ENCODE measurements at places on chromosomes 13 and 19.

- no peak for DNase-seq
These were observed 1170.0 kb upstream of the MIR17HG start for GRCh38 chr13:90177512-90177911.

DNA sequence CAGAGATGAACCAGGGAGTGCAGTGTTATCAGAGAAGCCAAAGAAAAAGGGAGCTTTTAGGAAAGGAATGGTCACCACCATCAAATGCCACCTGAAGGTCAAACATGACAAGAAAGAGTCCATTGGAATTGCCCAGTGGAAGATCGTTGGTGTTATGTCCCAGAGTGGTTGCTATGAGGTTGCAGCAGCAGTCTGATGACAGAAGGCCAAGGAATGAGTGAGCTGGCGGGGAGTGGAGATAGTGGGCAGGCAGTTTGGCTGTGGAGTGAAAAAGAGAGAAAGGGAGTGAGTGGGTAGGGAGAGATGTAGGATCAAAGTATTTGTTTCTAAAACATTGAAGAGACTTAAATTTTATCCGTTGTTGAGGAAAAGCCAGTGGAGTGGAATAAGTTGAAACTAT, 117.4 kb upstream of the WASF3 start:
- DNase-seq, result no peak

DNA sequence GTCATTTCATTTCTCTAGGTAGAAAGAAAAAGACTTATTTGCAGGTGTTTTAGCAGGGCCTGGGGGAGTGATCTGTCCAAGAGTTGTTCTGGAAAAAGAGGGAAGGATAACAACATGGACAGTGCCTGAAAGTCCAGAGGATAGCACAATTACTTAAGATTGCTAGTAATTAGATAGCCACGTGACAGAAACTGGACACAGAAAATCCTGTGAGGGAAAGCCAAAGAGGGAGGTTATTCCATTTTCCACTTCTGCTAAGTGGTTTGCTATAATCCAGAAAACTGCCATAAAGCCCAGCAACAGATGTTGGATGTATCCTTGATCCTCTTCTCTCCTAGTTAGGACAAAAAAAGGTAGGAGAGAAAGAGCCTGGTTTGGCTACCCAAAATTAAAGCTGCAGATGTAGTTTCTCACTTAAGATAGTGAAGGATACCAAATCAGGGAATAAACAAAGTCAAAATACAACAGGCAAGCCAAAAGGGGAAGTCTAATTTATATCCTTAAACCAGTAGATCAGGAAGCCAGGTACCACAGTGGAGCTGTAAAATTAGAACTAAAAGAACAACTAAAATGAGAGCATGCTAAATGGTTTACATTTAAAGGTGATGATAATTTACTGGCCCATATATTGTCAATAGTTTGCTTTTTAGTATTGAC, 140.2 kb downstream of the VWA8 start:
- no peak for DNase-seq

DNA sequence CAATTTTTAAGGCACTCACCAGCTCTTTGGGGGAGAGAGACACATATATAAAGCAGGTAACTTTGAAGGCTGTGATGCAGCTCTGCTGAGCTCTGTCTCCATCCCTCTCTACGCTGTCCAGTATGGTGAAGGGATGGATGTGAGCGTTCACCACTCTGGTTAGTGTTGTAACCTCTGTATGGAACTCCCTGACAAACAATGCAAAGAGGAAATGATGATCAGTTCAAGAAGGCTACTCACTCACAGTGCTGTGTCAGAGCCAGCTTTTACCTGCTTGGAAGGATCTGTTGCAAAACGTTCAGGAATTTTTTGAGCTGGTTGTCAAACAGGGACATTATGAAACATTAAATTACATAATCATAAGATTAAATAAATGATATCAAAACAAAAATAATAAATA, 90.8 kb upstream of the SLC10A2 start:
- DNase-seq, result no peak

DNA sequence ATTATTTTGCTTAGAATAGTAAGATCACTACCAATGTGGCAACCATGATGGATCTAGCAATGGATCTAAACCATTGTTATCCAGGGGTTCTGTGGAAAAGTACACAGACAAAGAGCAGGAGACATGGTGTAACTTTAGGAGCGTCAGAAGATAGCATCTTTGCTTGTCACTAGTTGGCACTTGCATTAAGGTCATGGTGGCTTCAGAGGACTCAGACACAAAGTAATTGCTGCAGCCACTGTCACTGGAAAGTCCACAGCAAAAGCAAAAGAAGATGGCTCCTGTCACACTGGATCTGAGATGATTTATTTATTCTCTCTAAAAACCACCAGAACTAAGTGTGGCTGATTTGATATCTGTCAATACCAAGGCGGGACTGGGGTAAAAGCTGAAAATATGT, 93.3 kb upstream of the PCDH20 start:
- no peak for DNase-seq

DNA sequence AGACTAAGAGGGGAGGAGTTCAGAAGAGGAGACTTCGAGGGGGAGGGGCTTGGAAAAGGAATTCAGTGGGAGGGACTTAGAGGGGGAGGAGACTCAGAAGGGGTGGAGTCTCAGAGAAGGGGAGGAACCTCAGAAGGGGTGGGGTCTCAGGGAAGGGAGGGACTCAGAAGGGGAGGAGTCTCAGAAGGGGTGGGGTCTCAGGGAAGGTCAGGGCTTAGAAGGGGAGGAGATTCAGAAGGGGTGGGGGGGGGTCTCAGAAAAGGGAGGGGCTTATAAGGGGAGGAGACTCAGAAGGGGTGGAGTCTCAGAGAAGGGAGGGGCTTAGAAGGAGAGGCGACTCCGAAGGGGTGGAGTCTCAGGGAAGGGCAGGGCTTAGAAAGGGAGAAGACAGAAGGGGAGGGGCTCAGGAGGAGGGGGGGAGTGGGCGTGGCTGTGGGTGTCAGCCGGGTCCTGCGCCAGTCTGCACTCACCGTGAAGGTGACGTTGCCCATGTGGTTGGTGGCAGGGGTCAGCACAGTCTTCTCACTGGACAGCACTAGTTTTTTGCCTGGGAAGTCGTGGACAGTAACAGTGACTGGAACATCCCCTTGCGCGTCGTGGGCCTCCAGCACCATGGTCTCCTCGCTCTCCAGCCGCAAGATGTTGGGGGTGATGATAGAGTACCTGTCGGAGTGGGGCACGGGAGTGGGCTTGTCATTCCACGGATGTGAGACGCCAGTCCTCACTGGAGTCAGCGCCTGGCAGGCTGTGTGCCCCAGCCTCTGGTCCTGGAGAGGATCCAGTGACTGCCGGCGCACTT, 1.5 kb downstream of the C3 start:
- no peak for DNase-seq

DNA sequence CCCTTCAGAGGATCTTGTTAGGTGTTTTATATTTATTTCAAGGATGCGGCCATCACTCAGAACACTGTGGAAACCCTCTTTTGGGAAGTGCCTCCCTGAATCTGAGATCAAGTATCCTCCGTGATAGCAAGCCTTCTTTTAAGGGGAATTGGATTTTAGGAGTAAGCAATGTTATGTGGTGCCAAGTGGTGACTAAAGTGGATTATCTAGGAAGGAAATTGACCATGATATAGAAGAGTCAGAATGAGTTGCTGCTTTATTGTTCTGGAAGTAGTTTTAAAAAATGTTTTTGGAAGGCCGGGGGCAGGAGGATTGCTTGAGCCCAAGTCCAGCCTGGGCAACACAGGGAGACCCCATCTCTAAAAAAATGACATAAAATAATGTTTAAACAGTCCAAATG, 6.7 kb downstream of the ERCC5 start:
- DNase-seq, result no peak

DNA sequence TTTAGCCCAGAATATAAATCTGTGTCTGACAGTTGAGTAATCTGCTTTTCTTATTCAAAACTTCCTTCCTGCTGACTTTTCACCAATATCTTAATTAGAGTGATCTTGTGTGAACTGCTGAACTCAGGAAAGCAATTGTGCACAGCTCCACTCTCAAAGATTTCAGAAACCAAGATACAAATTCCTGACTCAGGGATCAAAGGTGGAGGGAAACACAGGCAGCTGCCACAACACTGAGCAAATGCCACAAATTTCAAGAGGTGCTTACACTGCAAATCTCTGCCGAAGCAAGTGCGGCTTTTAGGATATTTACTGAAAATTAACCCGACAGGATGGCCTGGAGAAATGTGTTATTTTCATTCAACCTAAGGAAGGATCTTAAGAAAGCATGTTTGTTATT, 111.4 kb downstream of the STOML3 start:
- no peak for DNase-seq

All from NCI-H1092 (cell line).